ENCODE measurements at places on chromosomes 4 and X.

DNA sequence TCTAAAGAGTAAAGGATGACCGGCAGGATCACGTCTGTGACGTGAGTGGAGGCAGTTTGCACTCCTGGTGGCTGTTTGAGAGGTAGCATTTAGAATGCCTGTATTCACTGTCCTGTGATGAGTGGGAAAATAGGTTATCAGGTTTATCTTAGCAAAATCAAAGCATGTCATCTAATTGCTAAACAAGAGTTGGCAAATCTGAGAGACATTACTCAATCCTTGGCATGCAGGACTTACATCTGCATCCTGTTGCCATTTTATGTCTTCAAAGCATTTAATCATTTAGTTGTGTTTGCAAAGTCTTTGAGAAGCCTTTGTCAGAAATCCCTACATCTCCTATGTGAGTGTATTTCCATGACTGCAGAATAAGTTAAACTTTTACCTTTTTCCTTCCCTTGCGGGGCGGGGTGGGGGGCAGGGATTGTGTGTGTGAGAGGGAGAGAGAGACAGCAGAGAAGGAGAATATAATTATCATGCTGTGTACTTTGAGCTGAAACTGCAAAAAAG, 41.4 kb upstream of the MSANTD1 start:
- no peak for DNase-seq

DNA sequence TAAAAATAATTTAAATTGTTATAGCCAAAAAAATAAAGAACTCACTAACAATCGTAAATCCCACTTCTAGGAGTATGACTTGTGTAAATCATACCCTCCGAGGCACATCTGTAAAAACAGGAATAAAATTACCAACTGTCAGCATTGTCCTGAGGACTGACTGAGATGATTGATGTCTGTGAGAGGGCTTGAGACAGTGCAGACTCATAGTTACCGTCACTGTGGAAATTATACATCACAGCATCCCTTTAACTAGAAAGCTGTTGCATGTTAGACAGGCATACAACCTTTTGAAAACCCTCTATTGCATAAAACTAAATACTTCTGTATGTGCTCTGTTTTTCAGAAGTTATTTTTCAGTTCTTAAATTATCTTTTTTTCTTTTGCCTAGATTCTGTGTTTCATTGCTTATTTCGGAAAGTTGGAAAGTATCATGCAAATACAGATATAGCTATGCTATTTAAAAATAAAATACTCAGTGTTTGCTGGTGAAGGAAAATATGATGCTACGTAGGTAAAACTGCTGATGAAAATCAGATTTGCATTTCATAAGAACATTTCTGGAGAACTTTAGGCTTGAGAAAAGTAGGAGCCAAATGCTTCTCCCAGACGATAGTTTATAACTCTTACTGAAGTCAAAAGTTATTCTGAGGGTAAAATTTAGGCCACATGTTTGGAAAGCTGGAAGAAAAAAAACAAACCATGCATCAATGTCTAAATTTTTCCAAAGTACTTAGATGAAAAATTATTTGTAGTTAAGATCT, 13.6 kb upstream of the RBPJ start:
- DNase-seq: no peak

- DNase-seq: no peak
Observed at GRCh38 chr4:81040012-81040659, 9.6 kb downstream of the BMP3 start.

DNA sequence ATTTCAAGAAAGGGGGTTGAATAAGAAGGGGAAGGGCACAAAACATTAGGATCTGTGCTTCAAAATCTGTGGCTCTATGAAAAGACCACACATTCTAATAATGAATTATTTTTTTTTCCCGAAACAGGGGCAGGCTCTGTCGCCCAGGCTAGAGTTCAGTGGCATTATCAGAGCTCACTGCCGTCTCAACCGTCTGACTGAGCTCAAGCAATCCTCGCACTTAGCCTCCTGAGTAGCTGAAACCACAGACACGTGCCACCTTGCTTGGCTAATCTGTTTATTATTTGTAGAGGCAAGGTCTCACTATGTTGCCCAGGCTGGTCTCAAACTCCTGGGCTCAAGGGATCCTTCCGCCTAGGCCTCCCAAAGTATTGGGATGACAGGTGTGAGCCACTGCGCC, 33.4 kb downstream of the ACSL1 start:
- DNase-seq: no peak

DNA sequence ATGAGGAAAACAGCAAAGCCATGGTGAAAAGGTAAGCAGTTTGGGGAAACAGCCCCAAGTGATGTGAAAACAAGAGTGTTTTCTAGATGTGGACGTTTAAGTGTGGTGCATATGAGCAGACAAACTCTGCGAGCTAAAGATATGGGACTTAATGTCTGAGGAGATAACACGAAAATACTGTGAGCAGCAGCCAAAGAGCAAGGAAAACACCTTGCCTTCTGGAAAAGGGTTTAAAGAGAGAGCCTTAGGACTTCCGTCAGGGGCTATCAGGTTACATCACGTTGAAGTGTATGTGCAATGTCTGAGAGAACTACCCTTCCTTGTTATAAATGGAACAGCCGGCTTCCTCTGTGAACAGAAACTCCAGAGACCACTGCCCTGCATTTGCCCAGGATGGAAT, 54.2 kb downstream of the LEF1 start:
- DNase-seq: no peak

DNA sequence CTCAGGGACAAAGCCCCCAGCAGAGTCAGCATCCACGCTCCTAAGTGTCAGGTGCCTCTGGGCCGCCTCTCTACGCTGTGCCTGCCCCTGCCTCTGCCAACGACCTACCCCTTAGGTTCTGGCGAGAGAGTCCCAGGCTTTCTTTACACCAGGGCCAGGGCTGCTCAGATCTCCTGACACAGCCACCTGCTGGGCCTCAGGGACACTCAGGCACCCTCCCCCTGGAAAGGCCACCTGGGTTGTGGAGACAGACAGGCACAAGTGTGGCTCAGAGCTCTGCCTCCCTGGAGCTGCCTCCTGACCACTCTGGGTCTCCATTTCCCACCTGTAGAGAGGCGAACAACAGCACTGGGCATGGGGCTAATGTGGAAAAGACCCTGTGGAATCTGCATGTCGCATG, 90.0 kb upstream of the ADRA2C start:
- no peak for DNase-seq

DNA sequence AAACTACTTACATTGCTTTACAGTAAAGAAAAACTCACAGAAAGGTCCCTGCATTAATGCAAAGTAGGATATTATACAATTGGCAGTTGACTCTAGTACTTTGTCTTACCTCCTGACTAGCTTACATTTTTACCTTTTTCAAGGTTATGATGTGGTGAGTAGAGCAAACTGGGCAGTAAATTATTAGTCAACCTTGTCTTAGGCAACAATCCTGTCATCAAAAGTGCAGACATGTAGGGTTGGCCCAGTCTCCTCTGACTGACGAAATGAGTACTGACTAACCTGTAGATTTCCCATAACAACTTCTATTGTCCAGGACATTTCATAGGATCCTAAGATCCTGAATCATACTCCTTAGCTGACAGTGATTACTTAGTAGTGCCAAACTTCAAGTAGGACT, 142.0 kb upstream of the NUDT6 start:
- no peak for DNase-seq

- DNase-seq: no peak
Observed at GRCh38 chr4:3512279-3512678, 19.9 kb downstream of the LRPAP1 start.

- no peak for DNase-seq
Observed at GRCh38 chrX:49273181-49273727, 3.7 kb downstream of the PPP1R3F start.

DNA sequence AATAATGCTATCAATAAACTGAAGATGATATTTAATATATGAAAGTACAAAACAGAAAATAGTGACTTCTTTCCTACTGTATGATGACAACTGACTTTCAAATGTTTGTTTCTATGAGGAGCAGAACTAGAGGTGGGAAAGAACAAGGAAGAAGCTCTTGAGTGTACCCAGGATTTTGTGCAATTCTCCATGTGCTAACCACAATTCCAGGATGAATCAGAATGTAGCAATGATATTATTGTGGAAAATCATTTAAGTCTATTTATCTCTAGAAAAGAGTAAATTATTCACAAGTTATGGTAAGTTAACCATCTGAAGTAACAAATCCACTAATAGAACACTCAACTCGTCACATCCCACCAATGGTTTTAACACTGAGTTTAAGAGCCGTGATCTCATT, 324.1 kb upstream of the EMCN start:
- no peak for DNase-seq

DNA sequence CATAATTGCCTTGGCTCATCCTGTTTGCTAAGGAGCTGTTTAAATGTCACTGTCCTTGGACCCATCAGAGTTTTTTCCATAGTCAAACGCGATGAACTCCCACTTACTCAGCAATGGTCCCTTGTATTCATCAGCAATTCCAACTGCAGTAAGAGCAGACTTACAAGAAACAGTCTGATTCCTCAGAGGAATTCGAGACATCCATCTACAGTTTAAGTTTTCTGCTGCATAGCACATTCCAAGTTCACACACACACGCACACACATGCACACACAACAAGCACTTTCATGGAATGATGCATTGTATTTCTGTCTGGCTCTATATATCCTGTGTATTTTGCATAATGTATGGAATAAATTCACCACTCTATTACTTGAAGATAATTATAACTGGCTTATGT, 32.7 kb upstream of the TMEM150C start:
- DNase-seq: no peak

DNA sequence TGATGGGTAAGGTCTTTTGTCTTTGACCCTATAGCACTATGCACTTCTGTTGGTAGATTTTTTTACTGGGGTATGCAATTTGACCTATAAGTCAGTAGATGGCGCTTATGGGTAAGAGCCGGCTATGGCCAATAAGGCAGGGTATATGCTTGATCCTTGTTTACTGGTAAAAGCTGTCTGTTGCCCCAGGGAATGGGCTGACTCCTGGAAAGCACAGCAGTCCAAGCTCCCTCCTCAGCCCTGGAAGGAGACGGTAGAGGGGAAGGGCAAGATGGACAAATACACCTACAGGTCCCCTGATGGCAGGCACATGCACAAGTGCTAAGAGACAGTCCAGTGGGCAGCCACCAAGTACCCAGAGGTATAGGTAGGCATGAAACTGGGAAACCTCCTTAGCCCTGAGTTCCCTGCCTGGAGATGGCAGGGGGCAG, 63.7 kb downstream of the ADAMTS3 start:
- DNase-seq: no peak

- no peak for DNase-seq
Observed at GRCh38 chrX:40265936-40266335, 168.2 kb upstream of the BCOR start.

- DNase-seq: no peak
Observed at GRCh38 chr4:30073011-30073710, 647.0 kb upstream of the PCDH7 start.

GRCh38 chr4:144575181-144575580, 70.8 kb upstream of the HHIP start:
- DNase-seq: no peak

Measured in urinary bladder (tissue), 4 donors.